Liver (tissue), 10 donors: ENCODE measurements at places on chromosomes 1 and 21. TPM values are rescaled to one million over a fixed set of nuclear protein-coding genes. Genes with fewer than 3 reads are reported as not detected.

The CLCA1 gene
- not detected for total RNA-seq

The OR2G6 gene
- total RNA-seq, result not detected

The SV2A gene
- 0.25 TPM for total RNA-seq

The TRIM17 gene
- total RNA-seq, result not detected

The WDR3 gene
- 4.4 TPM for total RNA-seq

The INSRR gene
- not detected for total RNA-seq

The CRP gene
- 4,637 TPM for total RNA-seq

The LCA5L gene
- 1.6 TPM for total RNA-seq

The GBP4 gene
- 6.8 TPM for total RNA-seq

The ZNHIT6 gene
- 3.3 TPM for total RNA-seq

The CCDC185 gene
- not detected for total RNA-seq

DNA sequence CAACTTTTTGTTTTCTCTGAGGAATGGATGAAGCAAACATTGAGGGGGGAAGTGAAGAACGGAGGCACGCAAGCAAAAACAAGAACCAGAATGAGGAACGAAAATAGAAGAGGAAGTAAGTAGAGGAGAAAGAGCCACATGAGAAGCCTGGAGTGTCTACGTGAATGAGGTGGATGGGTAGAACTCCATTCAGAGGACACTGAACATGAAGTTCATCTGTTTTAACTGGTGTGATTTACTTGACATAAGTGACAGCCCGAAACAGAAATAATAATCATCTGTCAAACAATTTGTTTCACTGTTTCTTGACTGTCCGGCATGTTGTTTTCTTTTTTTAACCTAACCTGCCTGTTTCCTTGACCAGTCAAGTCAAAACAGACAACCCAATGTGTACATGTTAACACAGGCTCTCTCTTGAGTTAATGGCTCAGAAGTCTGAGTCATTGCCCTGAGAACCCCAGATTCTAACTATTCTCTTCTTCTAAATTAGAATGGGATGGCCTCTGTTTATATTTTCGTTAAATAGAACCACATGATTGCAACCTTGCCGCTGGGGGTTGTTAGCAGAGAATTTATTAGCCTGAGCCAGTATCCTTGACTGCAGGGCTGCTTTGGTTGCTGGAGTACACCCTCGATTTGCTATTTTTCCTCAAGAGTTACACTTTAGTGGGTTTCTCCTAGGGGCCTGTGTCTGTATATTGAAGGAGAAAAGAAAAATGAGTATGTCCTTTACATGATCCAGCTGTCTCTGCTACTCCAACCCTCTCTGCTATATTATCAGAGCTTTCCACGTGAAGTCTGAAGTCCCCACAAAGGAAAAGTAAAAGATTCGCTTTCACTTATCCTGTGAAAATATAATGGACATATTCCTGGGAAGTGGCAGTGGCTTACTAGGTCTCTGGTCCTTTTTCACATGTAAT is 151.7 kb downstream of the ZC3H11B start:
- DNase-seq, result no peak
- H3K27me3 ChIP-seq, result no peaks in the 10 kb centered on the region
- H3K36me3 ChIP-seq, result no peaks in the 10 kb centered on the region
- H3K4me3 ChIP-seq, result no peak overlapping the region
- no peak overlapping the region for H3K27ac ChIP-seq
- no peaks in the 10 kb centered on the region for H3K4me1 ChIP-seq

DNA sequence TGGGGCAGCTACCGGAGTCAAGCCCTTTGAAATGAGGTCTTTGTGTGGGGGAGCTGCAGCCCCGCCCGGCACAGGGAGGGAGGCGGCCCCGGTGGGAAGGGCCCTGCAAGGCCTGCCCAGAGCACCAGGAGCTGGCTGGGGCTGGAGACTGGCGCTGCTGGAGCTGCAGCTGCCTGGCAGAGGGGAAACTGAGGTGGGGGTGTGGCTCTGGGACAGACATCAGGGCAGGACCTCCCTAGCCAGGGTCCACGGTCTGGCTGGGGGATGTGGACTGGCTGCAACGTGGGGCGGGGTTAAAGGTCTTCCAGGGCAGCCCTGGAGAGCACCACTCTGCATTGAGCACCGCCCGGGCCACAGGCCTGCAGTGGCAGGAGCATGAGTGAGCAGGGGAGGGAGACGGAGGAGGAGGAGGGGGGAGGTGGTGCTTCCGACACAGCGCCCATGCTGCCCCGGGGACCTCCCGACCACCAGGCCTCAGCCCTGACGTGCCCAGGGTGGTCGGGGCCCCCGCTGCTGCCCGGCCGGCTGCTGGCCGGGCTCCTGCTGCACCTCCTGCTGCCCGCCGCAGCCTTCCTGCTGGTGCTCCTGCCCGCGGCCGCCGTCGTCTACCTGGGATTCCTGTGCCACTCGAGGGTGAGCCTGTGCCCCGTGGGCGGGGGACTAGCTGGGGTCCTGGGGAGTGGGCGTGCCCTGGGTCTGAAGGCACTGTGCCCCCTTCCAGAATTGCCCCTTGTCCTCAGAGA is 4.8 kb upstream of the ANKRD65 start:
- no peak overlapping the region for H3K4me3 ChIP-seq
- H3K4me1 ChIP-seq, result peaks cover 14% of the 10 kb centered on the region
- H3K27me3 ChIP-seq, result no peaks in the 10 kb centered on the region
- H3K36me3 ChIP-seq, result no peaks in the 10 kb centered on the region
- no peak overlapping the region for H3K27ac ChIP-seq

- H3K4me3 ChIP-seq, result no peak overlapping the region
- no peaks in the 10 kb centered on the region for H3K36me3 ChIP-seq
- DNase-seq, result no peak
- no peak overlapping the region for H3K27ac ChIP-seq
- no peaks in the 10 kb centered on the region for H3K27me3 ChIP-seq
Measured at GRCh38 chr1:231818337-231818736, 191.7 kb downstream of the DISC1 start.

GRCh38 chr1:216566641-216567205 is 143.5 kb upstream of the USH2A start:
- no peak overlapping the region for H3K4me3 ChIP-seq
- no peaks in the 10 kb centered on the region for H3K36me3 ChIP-seq
- no peaks in the 10 kb centered on the region for H3K4me1 ChIP-seq
- DNase-seq, result no peak
- no peaks in the 10 kb centered on the region for H3K27me3 ChIP-seq

DNA sequence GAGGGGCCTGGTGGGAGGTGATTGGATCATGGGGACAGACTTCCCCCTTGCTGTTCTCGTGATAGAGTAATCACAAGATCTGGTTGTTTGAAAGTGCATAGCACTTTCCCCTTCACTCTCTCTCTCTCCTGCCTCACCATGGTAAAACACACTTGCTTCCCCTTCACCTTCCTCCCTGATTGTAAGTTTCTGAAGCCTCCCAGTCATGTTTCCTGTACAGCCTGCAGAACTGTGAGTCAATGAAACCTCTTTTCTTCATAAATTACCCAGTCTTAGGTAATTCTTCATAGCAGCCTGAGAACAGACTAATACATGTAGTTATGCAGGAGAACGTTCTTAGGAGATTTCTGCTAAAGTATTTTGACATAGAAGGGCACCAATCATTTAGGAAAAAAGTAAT is 59.9 kb upstream of the FBXO28 start:
- DNase-seq, result no peak
- no peaks in the 10 kb centered on the region for H3K27me3 ChIP-seq
- H3K4me3 ChIP-seq, result no peak overlapping the region

DNA sequence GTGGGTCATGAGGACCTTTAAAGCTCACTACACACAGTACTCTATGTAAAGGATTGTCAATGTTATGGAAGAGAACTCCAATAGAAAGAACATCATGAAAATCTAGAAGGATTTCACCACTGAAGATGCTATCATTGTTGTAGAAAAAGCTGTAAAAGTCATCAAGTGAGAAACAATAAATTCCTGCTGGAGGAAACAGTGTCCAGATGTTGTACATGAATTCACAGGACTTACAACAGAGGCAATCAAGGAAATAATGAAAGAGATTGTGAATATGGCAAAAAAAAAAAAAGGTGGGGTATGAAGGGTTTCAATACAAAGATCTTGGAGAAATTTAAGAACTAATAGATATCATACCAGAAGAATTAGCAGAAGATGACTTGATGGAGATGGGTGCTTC is 355.1 kb upstream of the ZRANB2 start:
- no peak overlapping the region for H3K4me3 ChIP-seq
- H3K27me3 ChIP-seq, result no peaks in the 10 kb centered on the region
- H3K36me3 ChIP-seq, result no peaks in the 10 kb centered on the region

DNA sequence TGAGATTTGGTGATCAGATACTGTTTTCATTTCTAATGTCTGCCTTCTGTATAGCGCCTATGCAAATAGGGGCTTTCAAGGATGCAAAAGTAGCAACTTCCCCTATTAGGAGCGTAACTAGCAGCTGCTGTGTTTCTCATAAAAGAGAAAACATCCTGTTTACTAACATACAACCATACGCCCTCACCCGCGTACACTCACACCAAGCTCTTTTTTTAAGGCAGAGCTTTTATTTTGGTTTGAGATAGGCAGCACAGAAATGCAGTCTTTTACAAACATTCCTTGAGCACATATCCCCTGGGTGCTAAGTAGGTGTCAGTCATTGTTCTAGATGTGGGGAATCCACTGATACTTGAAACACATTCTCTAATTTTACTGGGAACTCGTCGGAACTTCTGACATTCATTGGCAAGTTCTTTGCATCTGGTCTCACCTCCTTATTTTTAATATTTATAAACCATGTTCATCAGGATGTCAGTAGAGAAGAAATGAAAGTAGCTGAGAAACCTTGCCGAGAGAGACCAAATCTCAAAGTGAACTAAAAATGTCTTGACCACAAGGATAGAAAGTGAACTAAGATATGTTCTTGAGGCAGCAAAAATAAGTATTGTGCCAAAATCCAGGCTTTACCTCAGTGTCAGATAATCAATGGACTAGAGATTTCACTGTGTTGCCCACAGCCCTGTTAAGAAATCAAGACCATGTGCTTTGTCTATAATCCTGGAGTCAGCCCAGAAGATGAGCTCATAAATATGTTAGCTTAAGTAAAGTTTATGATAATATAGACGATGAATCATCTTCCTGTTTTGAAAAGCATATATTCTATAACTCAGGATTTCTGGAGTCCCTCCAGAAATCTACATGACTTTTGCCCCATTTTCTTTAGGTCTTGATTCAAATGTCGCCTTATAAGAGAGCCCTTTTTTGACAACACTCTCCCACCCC is 350.9 kb downstream of the ST6GALNAC3 start:
- H3K4me1 ChIP-seq, result no peaks in the 10 kb centered on the region
- H3K4me3 ChIP-seq, result no peak overlapping the region
- no peak for DNase-seq
- no peaks in the 10 kb centered on the region for H3K36me3 ChIP-seq
- no peaks in the 10 kb centered on the region for H3K27me3 ChIP-seq

- H3K27me3 ChIP-seq, result no peaks in the 10 kb centered on the region
- H3K4me1 ChIP-seq, result no peaks in the 10 kb centered on the region
- no peak overlapping the region for H3K4me3 ChIP-seq
- no peak for DNase-seq
- no peak overlapping the region for H3K27ac ChIP-seq
Measured at GRCh38 chr1:224866940-224867339, 62.5 kb upstream of the DNAH14 start.

DNA sequence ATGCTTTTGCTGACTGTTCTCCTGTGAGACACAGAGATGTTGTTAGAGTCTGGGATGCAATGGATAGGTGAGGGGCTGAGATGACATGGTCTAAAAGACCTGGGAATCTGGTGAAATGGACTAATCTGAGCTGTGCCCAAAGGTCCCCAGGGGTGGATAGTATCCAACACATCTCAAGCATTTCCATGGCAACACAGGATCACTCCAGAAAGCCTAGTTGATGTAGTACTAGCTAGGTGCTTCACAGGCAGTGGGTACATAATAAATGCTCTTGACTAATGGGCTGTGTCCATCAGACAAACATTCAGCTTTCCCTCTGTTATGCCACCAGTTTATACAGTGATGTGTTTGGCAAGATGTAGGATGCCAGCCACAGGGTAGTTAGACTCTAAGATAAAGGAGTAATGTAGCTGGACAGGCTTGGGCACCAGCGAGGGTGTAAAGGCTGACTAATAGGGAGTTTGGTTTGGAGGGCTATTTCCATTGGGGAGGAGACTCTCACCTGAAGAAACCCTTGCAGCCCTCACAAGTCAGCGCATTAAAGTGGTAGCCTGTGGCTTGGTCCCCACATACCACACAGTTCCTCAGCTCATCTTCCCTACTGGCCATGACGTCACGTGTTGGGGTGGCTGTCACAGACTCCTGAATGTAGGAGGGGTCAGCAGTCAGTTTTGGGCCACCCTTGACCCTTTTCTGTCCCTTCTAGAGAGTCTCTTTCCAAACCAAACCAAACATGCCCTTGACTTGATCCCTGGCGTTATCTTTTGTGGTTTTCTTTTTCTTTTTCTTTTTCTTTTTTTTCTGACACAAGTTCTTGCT is 1.8 kb downstream of the NR1I3 start:
- no peak for DNase-seq
- H3K27ac ChIP-seq, result peak overlapping the region; percentile 64
- H3K4me1 ChIP-seq, result no peaks in the 10 kb centered on the region
- peaks cover 15% of the 10 kb centered on the region for H3K36me3 ChIP-seq
- H3K27me3 ChIP-seq, result no peaks in the 10 kb centered on the region

- no peak overlapping the region for H3K4me3 ChIP-seq
- H3K27ac ChIP-seq, result no peak overlapping the region
- H3K27me3 ChIP-seq, result no peaks in the 10 kb centered on the region
- peaks cover 19% of the 10 kb centered on the region for H3K4me1 ChIP-seq
Measured at GRCh38 chr1:6489383-6489765, 2.1 kb downstream of the PLEKHG5 start.

GRCh38 chr1:214022229-214022791 is 34.5 kb downstream of the PROX1 start:
- peak overlapping the region; percentile 27 for H3K27ac ChIP-seq
- peaks cover 43% of the 10 kb centered on the region for H3K36me3 ChIP-seq
- DNase-seq, result no peak
- H3K4me3 ChIP-seq, result no peak overlapping the region
- peaks cover 85% of the 10 kb centered on the region for H3K4me1 ChIP-seq

DNA sequence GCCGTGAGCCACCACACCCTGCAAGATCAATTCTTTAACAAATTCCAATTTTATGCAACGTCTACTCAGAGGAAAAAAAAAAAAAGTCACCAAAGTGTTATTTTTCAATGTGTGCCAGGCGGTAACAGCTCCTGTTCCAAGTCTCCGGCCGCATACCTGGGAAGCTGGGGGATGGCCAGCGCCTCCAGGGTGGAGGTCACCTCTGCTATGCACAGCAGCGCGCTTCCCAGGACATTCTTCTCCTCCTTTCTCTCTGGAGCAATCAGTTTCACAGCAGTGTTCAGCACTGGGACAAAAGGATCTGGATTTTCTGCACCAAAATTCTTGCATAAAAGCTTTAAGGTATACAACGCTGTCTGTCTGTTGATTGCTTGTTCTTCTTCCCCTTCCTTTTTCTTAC is 34.3 kb downstream of the LGALS8 start:
- DNase-seq, result no peak
- H3K27me3 ChIP-seq, result no peaks in the 10 kb centered on the region
- H3K27ac ChIP-seq, result no peak overlapping the region
- no peaks in the 10 kb centered on the region for H3K4me1 ChIP-seq

- no peaks in the 10 kb centered on the region for H3K27me3 ChIP-seq
- H3K4me3 ChIP-seq, result no peak overlapping the region
- no peaks in the 10 kb centered on the region for H3K4me1 ChIP-seq
- H3K36me3 ChIP-seq, result no peaks in the 10 kb centered on the region
- no peak overlapping the region for H3K27ac ChIP-seq
- DNase-seq, result no peak
Measured at GRCh38 chr1:159223004-159223403, 18.3 kb downstream of the ACKR1 start.

- no peak for DNase-seq
- H3K4me3 ChIP-seq, result no peak overlapping the region
- no peaks in the 10 kb centered on the region for H3K4me1 ChIP-seq
- H3K27ac ChIP-seq, result no peak overlapping the region
- no peaks in the 10 kb centered on the region for H3K27me3 ChIP-seq
- H3K36me3 ChIP-seq, result peaks cover 1% of the 10 kb centered on the region
Measured at GRCh38 chr1:235703506-235703905, 53.9 kb upstream of the GNG4 start.
